ENCODE measurements at places on chromosomes 4 and X.

DNA sequence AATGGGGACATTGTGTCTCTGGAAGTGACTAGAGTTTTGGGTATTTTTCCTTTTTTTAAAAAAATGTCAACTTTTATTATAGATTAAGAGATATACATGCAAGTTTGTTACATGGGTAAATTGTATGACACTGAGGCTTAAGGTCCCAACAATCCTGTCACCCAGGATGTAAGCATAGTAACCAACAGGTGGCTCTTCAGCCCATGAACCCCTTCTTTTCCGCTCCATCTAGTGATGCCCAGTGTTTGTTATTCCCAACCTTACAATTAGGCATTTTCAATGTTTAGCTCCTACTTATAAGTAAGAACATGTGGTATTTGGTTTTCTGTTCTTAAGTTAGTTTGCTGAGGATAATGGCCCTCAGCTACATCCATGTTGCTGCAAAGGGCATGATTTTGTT is 102.7 kb downstream of the GRID2 start:
- DNase-seq = no peak

- DNase-seq = no peak
Measured at GRCh38 chrX:37986893-37987292, 19.5 kb upstream of the SYTL5 start.

DNA sequence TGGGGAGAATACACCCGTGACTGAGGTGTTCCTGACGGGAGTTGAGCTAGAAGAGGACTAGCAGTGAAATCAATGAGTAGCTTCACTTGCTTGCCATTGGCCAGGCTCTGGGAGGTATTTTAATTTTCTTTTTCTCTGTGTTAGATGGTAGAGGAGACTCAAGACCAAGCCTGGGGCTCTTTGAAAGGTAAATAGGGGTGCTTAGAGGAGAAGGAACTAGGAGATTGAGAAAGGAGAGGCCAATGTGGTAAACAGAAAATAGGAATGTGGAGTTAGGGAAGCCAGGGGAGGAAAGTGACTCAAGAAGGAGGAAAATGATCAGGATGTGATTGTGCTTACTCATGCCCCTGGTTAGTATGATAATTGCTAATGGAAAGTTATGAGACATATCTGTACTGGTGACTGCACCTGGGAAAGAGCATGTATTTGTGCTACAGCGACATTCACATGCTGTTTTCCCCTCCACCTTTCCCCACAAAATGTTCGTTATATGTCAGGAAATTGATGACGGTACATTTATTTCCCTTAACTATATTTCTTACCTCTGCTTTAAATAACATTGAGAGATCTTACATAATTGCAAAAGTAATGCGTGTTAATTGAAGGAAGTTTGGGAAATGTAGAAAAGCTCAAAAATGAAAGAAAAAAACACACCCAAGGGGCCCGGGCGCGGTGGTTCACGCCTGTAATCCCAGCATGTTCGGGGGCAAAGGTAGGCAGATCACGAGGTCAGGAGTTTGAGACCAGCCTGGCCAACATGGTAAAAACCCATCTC is 16.9 kb upstream of the LRBA start:
- no peak for DNase-seq

DNA sequence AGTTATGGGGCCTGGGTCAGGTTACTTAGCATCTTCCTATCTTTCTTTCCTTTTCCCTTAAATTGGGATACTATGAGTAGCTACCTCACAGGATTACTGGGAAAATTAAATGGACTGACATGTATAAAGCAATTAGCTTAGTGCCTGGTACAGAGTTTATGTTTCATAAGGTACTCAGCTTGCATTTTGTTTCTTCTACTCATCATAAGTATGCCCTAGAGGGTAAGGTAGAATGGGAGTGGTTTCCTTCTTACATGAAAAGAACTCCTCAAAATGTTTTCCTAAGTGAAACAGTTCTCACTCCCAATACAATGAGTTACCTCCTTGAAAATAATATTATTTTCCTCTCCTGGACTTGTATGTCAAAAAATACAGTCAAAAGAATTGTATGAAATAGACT is 75.7 kb downstream of the NPFFR2 start:
- DNase-seq = no peak

- no peak for DNase-seq
Measured at GRCh38 chrX:140866446-140866845, 135.9 kb upstream of the SPANXB1 start.

DNA sequence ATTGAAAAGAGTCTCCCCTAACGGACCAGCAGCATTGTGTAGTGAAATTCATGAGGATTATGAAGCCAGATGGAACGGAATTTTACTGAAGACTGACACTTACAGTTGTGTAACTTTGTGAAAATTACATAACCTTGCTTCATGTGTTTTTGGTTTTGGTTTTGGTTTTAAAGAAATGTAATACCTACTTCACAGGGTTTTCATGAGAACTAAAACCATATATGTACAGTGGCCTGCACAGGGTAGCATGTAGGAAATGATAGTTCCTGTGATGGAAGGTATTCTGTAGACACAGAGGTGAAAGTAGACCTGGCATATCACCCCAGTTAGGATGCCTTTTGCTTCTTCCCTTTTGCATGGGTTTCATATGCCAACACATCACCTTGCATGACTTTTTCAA is 247.0 kb downstream of the BANK1 start:
- no peak for DNase-seq

DNA sequence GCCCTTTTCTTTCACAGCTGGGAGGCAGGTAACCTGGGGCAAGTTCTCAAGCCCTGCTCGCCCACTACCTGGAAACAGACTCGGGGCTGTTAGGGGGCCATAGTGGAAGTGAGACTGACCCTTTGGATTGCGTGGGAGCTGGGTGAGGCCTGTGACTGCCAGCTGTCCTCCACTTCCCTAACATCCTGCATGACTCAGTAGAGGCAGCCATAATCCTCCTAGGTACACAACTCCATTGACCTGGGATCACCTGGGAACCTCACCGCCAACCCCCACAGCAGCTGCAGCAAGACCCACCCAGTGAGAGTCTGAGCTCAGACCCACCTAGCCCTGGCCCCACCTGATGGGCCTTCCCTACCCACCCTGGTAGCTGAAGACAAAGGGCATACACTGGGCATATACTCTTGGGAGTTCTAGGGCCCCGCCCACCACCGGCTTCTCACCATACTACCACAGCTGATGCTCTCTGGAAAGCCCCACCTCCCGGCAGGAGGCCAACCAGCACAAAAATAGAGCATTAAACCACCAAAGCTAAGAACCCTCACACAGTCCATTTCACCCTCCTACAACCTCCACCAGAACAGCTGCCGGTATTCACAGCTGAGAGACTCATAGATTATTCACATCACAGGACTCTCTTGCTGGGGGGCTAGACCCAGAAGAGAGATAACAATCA is 61.1 kb upstream of the DCTD start:
- DNase-seq = no peak

- DNase-seq = no peak
Measured at GRCh38 chr4:86058621-86059020, 301.2 kb downstream of the MAPK10 start.

DNA sequence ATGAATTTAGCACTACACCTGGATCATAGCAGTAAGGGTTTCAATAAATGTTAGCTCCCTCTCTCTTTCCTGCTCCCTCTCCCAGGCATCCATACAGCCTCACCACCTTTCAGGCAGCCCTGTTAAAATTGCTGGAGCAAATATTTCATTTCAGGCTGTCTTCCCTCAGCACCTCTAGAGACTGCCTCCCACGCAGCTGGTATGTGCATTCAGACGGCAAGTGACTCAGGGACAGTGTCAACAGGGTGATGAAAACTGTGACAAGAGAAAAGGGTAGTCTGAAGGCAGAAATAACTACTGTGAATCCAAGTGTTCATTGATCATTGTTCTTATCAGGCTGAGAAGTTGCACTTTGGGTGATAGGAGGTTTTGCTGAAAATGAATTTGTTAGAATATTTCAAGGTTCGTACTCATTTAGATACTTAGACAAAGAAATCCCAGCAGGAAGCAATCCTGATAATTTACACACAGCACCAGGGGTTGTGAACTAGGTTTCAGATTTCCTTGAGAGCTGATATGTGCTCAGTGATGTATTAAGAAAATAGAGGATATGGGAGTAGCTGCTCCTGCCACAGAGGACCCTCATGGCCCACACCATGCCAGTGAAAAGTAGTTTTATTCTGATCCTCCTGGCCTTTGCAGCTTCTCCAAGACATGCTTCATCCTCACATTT is 424.2 kb downstream of the FGF13 start:
- no peak for DNase-seq

All from stimulated activated CD4-positive, alpha-beta T cell treated with anti-CD3 and anti-CD28 coated beads, TNF-alpha, amount 100 ng/mL, for 1 hour (primary cell).